ENCODE measurements at places on chromosomes 1 and 21.

DNA sequence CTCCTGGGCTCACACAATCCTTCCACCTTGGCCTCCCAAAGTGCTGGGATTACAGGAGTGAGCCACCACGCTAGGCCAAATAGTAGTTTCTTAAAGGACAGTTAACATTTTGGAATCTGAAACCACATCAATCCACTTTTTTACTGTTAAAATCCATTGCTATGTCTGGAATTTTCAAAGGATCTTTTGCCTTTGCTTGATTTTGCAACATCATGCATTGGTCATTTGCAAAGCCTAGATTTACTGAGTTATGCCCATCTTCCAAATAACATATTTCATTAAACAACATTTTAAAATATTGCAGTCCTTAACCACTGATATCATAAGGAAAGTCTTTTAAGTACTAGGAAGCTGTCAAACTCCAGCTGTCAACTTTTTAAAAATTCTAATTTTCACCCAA lies 3.3 kb downstream of the POGZ start:
- no peak for DNase-seq

DNA sequence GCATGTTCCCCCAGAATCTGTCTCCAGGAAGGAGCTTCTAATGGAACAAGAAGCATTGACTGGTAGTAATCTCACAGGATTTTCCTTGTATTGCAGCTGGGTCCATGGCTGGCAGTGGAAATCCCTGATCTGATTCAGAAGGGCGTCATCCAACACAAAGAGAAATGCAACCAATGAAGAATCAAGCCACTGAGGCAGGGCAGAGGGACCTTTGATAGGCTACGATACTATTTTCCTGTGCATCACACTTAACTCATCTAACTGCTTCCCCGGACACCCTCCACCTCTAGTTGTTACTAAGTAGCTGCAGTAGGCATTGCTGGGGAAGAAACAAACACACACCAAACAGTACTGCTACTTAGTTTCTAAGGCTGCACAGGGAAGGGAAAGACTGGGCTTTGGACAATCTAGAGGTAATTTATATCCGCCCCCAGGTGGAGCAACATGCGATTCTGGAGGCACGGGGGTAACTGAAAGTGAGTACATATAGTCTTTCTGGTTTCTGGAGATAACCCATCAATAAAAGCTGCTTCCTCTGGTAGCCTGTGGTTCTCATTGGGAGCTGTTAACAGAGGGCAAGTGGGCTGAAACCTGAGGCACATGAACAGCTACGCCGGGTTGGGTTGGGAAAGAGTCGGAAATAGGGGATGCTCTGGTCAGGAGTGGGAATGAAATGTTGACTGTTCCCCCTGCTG lies 837 bp upstream of the USP21 start:
- no peak for DNase-seq

GRCh38 chr1:54193453-54193852 lies 6.4 kb downstream of the CYB5RL start:
- DNase-seq = no peak

GRCh38 chr1:248696261-248696660 lies 6.3 kb downstream of the OR14I1 start:
- no peak for DNase-seq

GRCh38 chr1:28115267-28115666 lies 26.9 kb upstream of the EYA3 start:
- DNase-seq = no peak

Data from posterior cingulate gyrus (tissue), 11 donors.